ENCODE measurements at places on chromosomes 7 and 10.

GRCh38 chr10:69732147-69732825, 69.4 kb upstream of the COL13A1 start:
- DNase-seq, result no peak

DNA sequence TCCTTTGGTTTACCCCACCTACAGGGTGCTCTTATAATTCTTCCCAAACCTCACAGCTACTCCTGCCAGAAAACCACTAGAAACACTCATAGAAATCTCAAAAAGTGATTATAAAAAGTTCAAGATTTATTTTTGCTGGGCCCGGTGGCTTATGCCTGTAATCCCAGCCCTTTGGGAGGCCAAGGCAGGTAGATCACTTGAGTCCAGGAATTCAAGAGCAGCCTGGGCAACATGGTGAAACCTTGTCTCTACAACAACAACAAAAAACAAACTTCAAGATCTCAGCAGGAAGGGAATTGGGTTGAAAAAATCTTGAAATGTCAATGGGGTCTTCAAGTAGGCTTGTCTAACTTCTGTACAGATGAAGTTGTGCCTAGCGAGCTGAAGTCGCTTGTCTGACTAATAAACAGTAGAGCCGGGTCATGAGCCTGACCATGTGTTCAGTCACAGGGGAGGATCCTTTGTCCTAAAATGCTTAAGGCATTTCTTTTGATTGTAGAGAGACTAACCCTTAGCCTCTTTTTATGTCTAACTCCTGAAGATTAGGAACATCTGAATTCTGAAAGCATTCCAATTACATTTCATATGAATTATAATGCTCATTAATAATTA, 124.6 kb downstream of the NOC3L start:
- DNase-seq, result no peak

DNA sequence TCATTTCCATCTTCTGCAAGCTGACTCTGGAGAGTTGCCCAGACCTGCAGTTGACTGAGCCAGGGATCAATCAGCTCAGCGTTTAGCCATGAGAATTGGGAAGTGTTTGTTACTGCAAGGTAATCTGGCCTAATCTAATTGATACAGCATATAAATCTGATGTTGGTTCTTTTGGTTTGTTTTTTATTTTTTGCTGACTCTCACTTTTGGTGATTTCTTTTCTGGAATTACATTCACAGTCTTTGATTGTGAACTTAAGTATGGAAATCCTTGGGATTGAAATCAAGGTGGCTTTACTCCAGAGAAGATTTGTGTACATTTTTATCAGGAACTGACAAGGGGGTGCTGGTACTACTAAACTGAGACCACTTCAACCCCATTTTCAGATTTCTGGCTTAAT, 1.7 kb upstream of the GIMAP6 start:
- no peak for DNase-seq

DNA sequence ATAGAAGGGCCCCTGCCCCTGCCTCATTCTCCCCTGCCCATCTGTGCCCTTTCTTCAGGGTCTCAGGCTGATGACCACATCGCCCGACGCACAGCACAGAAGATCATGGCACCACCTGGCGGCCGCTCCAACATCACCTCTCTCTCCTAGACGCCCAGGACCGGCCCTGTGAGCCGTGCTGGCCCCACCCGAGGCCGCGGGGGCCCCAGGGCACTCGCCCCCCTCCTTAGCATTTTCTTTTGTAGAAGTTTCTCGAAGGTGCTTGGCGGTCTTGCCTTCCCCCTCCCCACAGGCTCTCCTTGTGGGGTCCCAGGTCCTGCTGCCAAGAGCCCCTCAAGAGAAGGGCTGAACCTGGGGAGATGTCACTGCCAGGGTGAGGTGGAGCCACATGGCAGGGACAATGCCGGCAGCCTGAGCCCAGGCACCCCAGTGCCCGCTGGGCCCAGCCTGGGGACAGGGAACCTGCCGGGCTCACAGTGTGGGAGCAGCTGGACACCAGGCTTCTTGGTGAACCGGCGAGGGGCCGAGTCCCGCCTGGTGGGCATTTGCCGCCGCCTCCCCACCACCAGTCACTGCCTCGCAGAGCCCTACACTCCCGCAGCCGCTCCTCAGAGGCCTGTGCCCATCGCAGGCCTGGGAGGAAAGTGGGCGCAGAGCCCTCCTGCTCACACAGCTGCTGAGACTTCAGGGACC, 18.2 kb downstream of the DPYSL4 start:
- DNase-seq, result no peak

DNA sequence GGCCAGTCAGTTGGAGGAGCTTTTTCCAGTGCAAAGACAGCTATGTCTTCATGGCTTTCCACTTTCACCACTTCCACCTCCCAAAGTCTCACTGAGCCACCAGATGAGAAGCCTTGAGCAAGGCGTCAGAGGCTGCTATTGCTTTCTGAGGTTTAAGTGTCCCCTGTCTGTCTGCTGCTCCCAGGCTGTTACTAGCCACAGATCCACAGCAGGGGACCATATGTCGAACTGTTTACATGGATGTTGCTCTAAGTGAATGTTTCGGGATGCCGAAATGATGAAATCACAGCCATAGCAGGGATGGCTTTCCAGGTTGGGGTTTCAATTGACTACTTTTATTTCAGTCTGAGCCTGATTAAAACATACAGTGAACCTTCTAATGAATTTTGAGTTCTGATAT, 88.5 kb downstream of the AVL9 start:
- DNase-seq, result peak; percentile 92
